ENCODE measurements at places on chromosomes 1 and 21.

GRCh38 chr1:238954865-238955264, 431.5 kb upstream of the CHRM3 start:
- DNase-seq: no peak

- no peak for DNase-seq
Measured at GRCh38 chr1:57281324-57281723, 142.5 kb downstream of the DAB1 start.

- no peak for DNase-seq
Measured at GRCh38 chr1:182791281-182792179, 2.0 kb downstream of the NPL start.

DNA sequence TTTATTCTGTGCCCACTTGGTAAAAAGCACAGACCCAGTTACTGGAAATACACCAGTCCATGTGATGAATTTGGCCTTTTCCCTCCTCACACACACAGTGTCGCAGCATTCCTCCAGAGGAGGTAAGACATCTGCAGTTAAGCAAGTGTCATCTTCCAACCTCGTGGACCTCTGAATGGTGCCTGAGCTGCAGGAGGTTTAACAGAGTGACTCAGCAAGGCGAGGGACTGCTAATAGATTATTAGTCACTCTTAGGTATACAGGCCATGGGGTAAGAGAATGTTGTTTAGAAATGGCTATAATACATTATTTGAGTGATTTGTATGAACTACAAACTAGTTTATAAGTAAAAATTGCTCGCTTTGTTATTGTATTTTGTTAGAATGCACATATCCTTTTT, 8.6 kb upstream of the LRRC8B start:
- no peak for DNase-seq

GRCh38 chr1:232426801-232427200, 203.1 kb downstream of the SIPA1L2 start:
- no peak for DNase-seq

- DNase-seq: no peak
Measured at GRCh38 chr1:95006681-95007080, 66.1 kb downstream of the ALG14 start.

- no peak for DNase-seq
Measured at GRCh38 chr1:116493484-116494352, 77.1 kb downstream of the CD58 start.

DNA sequence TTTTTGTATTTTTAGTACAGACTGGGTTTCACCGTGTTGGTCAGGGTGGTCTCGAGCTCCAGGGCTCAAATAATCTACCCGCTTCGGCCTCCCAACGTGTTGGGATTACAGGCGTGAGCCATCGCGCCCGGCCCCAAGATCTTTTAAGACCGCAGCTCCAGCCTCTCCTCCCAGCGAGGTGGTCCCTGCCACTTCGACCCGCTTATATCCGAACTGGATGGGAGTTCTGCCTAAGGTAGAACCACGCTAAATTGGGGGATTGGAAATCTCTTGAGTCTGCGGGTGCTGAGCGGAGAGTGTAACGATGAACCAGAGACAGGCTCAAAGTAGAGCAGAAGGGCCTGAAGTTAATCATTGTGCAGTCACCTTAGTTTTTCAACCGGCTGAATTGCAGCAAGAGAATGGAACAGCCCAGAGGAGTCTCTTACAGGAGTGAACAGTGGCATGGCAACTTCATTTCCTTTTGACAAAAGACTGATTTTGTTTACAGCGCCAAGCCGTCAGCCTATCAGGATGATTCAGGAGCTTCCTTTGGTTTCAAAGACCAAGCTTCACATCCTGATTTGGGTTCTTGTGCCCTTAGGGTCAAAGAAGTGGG, 726 bp upstream of the CYB5R1 start:
- DNase-seq: peak; percentile 49

- DNase-seq: no peak
Measured at GRCh38 chr1:213003256-213003655, 12.4 kb downstream of the ANGEL2 start.

GRCh38 chr1:177495878-177496277, 325.1 kb downstream of the BRINP2 start:
- no peak for DNase-seq

DNA sequence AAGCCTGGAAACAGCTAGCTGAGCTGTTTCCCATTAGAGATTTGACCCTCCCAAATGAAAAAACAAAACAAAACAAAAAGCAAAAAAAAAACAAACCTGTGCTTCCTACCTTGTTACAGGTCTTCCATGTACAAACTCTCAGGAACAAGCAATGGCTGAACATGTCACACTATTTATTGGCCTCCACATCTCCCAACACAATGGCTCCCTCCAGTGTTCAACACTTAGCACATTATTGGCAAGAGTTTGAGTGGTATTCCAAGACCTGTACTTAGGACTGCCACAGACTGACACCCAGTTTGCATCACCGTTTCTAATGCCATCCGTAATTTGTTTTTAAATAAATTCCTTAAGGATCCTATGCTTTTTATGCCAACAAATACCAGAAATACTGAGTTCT, 195.0 kb upstream of the OLFM3 start:
- DNase-seq: no peak

GRCh38 chr1:218377143-218377660, 32.1 kb downstream of the TGFB2 start:
- peak; percentile 36 for DNase-seq

DNA sequence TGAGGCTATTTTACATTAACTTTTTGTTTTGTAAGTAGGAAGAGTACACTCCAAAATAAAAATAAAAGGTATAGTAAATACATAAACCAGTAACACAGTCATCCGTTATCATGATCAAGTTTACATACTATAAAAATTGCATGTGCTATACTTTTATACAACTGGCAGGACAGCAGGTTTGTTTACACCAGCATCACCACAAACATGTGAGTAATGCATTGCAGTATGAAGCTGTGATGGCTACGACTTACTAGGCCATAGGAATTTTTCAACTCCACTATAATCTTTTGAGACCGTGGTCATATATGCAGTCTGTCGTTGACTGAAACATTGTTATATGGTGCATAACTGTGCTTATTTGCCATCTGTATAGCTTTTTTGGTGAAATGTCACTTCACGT, 106.2 kb downstream of the CENPF start:
- no peak for DNase-seq

- no peak for DNase-seq
Measured at GRCh38 chr1:54794451-54795355, 6.4 kb downstream of the TTC22 start.

DNA sequence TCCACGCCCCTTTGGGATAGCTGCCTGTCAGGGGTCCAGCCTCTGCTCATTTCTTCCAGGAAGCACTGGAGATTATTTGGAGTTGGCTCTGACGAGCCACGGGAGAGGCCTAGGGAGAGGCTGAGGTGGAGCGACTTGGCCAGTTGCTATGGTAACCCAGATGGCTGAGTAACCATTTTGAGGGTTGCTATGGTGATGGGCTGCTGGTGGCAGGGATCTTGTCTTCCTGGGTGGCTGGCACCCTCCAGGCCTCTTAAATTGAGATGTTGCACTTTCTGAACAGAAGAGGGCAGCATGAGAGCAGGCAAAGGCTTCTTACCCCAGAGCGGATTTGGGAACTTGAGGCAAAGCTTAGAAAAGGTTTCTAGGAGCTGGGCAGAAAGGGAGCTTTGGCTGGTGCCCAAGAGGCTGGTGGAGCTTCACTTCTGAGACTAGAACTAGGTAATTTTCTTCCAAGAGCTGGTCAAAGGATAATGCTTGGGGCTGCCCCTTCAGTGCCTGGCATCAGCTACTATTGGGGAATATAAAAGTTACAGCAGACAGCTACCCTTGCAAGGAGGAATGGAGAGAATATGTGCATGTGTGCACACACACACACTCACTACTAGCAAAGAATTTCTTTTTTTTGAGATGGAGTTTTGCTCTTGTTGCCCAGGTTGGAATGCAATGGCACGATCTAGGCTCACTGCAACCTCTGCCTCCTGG, 72.5 kb downstream of the NDUFS5 start:
- DNase-seq: peak; percentile 86

DNA sequence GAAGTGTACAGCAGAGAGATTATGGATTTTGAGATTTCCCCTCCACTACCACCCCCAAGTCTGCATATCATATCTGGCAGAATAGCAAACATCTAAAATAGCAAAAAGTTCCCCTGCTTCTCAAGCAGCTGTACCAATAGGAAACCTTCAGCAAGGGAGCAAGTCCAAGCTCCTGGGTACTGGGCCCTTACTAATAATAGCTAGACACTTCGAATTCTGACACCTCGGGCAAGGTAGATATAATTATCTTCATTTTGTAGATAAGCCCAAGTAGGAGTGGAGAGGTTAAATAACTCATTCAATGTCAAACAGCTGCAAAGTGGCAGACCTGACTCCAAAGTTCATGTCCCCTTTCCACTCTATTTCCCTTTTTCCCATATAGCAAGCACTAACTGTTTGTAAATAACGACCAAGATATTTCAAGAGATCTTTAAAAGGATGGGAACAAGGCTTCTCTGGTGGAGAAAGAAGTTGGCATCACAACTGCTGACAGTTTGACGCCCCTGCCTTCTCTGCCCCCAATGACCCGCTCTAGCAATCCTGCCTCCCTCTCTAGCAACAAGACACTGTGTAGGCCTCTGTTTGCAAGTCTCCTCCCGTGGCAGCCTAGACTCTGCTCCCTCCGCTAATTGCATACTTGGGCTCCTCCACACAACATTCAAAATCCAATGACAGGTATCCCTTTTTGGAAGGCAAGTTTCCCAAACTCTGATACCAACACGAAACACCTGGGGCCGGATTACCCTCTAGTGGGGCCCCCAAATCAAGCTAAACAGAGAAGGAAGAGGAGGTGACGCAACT, 18.7 kb upstream of the ADAR start:
- no peak for DNase-seq

DNA sequence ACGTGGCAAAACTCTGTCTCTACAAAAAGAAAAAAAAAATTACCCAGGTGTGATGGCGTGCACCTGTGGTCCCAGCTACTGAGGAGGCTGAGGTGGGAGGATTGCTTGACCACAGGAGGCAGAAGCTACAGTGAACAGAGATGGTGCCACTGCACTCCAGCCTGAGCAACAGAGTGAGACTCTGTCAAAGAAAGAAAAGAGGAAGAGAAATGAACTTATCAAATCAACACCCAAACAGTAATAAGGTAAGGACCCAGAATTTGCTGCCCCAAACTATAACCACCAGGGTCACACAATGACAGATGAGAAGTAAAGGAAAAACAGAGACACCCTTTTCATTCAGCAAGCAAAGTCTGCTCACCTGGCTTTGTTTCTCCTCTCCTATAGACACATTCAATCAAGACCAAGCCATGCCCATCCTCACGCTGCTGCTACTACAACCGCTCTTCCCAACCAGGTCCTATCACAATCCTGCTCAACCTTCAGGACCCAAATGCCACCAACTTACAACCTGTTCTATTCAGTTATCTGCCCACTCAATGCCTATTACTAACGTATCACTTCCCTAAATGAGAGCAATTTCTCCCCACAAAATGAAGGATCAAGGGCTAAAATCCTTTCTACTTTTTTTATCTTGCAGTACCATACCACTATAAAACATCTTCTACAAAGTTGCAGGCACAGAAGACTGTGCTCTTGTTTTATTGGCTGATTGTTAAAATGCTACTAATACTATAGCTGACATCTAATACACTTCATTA, 183.5 kb downstream of the RERE start:
- DNase-seq: no peak

DNA sequence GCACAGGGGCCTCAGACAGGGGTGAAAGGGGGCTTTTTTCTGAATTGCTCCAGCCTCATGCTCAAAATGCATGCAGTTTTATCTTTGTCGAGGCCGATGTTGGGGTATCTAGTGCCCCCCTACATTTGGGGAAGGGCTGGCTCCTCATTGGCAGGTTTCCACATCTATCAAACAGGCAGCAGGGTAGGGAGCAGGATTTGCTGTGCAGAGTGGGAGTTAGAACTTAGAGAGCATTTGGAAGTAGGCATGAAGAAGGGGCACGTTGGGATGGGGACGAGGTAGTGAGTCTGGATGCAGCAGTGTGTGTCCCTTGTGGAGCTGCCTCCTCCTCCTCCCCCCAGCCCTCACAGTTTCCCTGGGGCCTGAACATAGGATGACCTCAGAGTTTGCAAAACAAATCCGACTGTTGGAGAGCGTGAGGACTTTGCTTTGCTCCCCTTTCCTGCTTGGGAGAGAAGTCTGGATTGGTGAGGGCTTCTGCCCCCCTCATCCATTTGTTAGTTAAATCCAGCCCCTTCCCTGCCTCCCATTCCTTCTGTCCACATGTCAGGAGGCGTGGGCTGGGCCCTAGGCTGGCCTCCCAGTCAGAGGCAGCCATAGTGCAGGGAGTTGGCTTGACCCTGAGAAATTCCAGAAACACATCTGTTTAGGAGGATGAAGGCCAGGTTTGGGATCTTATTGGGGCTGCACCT, 36.9 kb upstream of the GPR37L1 start:
- DNase-seq: no peak

GRCh38 chr21:39105836-39106235, 77.4 kb downstream of the PSMG1 start:
- no peak for DNase-seq

- DNase-seq: no peak
Measured at GRCh38 chr1:211114446-211114845, 19.5 kb downstream of the KCNH1 start.

DNA sequence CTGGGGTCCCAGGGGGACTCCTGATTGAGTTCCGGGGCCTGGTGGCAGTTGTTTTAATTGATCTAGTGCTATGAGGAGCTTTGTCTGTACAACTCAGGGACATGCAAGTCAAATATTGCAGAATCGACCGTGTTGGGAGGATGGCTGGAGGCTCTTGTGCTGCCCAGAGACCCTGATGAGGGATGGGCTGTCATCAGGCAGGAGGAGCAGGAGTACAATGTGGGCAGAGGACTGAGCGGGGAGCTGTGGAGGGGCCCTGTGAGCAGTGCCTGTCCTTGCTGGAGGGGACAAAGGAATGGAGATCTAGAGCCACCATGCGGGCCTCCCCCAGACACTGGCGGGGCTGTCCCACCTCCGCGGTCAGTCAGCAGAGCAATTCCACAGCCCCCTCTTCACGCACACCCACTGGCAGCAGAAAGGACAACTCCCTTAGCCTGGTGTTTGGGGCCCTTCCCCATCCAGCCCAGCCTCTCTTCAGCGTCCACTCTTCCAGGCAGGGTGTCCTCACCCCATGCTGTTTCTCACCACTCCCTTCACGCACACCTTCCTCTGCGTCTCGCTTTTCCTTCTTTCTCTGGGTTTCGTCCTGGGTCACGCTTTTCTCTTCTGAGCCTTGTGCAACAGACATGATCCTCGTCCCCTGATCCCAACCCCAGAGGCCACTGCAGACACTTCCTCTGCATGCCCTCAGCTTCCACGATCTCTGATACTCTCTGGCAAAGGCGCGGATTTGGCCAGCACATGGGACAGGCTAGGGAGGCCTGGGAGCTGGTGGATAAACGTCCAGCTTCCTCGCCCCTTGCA, 122.6 kb downstream of the GRIK3 start:
- no peak for DNase-seq

DNA sequence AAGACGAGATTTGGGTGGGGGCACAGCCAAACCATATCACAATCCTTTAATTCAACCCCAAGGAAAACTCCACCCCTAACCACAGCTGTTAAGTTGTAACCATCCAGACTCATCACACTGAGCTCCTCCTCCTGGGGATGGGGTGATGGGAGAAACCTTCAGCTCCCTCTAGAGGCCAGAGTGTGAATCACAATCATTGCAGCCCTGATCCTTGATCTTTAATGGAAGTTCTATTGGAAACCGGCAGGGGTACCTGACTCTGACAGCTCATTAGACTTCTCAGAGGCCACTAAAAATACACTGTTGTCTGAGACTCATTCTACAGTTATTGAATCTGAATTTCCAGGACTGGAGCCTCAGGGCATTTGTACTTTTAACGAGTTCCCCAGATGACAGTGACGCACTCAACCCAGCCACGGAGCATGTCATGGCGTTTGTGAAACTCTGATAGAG, 127.2 kb downstream of the IGSF21 start:
- no peak for DNase-seq
